T1000 (cell line): ENCODE measurements at places on chromosomes 4 and X.

DNA sequence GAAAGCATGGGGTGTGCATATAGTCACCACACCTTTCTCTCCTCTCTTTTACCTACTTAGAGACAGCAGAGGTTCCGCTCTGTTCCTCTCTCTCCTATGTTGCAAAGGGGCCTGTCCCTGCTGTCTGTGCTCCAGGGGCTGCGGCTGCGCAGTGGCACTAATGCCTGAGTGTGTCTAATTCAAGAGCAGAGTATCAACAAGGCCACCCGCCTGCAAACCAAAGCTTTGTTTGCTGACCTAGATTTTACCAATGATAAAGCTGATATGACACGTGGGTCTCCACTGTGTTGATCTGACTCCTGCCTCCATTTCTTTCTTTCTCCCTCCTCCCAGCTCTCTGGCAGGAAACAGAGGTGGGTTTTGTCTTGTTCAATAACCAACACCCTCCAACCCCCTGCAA is 74.9 kb downstream of the NSG1 start:
- no peak for DNase-seq

GRCh38 chrX:154486396-154487207 is at the start of gene UBL4A:
Gene UBL4A, minus strand, starts transcription at chrX:154486615. Its CDS starts 31 bp downstream, at chrX:154486584.
- DNase-seq, result no peak

- no peak for DNase-seq
These were observed 14.8 kb upstream of the SPON2 start for GRCh38 chr4:1187182-1187581.

- no peak for DNase-seq
These were observed 1.1 kb downstream of the SLC9B2 start for GRCh38 chr4:103075435-103075893.

DNA sequence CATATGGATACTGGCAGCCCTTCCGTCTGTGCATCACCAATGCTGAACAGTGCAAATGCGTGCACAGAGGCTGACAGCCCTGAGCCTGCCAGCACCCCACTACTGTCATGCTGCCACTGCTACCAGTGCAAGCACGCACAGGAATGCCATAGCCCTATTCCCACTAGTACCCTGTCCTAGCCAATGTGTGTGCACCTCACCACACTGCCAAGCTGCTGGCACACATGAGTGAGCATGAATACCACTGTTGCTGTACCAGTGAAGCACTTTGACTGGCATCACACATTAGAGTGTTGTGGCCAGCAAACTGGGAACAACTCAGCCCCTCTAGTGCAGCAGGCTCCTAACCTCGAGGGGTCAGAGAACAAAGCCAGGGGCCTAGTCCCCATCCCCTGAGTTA is 102.9 kb upstream of the PCDH10 start:
- no peak for DNase-seq

DNA sequence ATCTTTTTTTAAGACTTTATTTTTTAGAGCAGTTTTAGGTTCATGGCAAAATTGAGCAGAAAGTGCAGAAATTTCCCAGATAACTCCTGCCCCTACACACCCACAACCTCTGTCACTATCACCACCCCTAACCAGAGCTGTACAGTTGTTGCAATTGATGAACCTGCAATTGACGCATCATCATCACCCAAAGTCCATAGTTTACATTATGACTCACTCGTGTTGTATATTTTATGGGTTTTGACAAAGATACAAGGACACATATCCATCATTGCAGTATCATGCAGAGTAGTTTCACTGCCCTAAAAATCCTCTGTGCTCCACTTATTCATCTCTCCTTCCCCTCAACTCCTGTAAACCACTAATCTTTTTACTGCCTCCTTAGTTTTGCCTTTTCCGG is 34.5 kb upstream of the WAS start:
- no peak for DNase-seq

- DNase-seq, result no peak
These were observed 5.7 kb upstream of the IL13RA2 start for GRCh38 chrX:115023139-115023538.

- no peak for DNase-seq
These were observed 124.3 kb downstream of the HS6ST2 start for GRCh38 chrX:132834109-132834508.

- DNase-seq, result no peak
These were observed 87.6 kb upstream of the NDST4 start for GRCh38 chr4:115201042-115201330.

GRCh38 chrX:7143076-7143475 is 4.4 kb upstream of the STS start:
- no peak for DNase-seq

DNA sequence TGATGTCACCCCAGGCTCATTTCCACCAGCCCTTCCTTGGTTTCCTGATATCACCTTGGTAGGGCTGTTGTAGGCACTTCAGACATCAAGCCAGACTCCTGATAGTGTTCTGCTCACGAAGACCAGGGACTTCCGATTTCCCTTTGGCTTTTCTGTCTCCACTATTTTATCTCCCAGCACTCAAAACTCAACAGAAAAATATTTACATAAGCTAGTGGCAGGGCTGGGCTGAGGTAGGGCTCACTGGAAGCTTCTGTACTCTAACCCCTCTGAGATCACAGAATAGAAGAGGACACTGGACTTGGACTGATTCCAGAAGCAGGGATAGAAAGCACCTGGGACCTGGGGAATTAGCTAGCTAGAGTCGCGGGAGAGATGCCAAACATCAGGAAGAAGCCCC is 34.4 kb upstream of the EFNB1 start:
- DNase-seq, result no peak

- DNase-seq, result no peak
These were observed 14.4 kb upstream of the ASMTL start for GRCh38 chrX:1466971-1467561.

DNA sequence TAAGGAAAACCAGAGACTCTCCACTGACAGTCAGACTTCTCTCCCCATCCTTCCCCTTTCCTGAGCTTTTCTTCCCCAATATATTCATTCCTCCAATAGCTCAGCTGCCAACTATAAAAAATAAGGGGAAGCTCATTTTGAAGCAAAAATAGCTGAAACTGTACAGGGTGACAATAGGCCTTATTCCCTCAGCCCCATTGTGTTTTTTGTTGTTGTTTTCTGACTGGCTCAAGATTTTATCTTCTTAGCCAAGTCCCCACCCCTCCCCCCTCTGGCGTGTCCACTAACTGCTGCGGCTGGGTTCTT is 26.2 kb downstream of the PRPS1 start:
- no peak for DNase-seq

- no peak for DNase-seq
These were observed 406.8 kb downstream of the TMA16 start for GRCh38 chr4:163901319-163901718.

- DNase-seq, result no peak
These were observed 91.6 kb downstream of the DDIT4L start for GRCh38 chr4:100098681-100099080.

GRCh38 chrX:26445288-26445687 is 229.3 kb downstream of the MAGEB5 start:
- no peak for DNase-seq

- DNase-seq, result no peak
These were observed 289.7 kb downstream of the STK32B start for GRCh38 chr4:5340991-5341451.

DNA sequence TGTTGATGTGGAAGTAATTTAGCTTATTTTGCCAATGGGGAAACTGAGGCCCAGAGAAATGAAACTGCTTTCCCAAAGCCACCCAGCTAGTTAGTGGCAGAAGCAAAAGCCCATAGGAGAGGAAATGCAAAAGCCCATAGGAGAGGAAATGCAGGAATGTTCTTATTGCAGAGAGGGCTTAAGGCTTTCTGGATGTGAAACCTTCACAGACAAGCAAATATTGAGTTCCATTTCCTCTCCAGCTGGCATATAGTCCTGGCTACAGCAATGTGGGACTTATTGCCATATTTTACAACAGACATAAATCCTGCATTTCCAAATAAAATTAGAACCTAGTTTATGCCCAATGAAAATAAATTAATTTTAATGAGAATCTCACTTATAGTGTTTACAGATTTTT is 69.7 kb downstream of the TMEM154 start:
- DNase-seq, result no peak

- DNase-seq, result no peak
These were observed 172.0 kb downstream of the CFAP299 start for GRCh38 chr4:80507507-80507906.

DNA sequence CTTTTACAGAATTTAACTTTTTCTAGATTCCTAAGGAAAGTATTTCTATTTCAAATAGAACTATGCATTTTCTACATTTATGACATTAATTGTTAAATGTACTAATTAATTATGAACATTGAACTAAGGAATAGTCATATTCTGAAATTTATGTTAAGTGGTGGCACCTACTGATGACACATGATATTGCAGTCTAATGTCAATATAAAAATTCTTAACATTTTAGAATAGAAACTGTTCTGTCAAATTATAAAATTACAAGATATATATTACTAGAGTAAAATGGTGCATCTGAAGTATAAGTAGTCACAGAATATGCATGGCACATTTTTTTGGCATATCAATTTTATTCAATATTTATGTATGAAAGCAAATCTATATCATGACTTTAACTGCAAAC is 40.2 kb upstream of the NDNF start:
- no peak for DNase-seq

DNA sequence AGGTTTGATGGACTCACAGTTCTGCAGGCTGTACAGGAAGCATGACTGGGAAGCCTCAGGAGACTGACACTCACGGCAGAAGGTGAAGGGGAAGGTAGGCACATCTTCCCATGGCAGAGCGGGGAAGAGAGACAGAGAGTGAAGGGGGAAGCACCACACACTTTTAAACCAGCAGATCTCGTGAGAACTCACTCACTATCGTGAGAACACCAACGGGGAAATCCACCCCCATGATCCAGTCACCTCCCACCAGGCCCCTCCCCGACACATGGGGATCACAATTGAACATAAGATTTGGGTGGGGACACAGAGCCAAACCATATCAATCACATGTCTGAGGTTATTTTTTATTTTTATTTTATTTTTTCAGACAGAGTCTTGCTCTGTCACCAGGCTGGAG is 4.9 kb upstream of the NAT8L start:
- DNase-seq, result no peak

DNA sequence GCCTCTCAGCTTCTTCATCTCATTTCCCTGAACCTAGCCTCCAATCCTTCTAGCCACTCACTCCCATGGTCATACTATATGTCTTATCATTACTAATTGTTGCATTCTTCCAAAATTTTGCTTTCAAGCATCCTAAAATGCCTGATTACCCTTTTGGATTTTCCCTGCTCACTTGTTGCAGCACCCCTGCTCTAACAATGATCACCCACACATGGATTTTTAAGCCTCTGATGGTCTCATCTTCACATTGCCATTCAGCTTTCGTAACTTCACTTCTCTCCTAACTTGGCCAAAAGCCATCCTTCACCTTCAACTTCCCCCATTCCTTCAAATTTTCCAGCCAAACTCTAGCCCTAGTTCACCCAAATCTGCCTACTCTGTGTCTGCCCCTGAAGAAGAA is 33.8 kb upstream of the MGST2 start:
- no peak for DNase-seq

GRCh38 chr4:95255396-95256107 is 293.2 kb downstream of the UNC5C start:
- DNase-seq, result no peak

DNA sequence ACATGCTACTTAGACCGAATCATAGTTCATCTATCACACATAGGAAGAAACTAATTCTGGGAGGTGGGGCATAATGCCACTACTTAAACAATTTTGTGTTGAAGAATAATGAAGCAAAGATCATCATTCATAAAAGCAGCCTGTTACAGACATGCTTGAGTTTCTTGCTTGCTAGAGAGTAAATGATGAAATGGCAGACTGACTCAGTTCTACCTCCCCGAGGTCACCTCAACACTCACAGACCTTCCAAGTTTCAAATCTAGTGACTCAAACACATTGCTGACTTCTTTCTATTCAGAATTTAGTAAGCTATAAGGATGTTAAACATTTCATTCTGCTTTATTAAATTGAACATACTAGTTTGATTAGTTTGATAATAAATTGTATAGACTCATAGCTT is 636.5 kb upstream of the FRG1 start:
- DNase-seq, result no peak

DNA sequence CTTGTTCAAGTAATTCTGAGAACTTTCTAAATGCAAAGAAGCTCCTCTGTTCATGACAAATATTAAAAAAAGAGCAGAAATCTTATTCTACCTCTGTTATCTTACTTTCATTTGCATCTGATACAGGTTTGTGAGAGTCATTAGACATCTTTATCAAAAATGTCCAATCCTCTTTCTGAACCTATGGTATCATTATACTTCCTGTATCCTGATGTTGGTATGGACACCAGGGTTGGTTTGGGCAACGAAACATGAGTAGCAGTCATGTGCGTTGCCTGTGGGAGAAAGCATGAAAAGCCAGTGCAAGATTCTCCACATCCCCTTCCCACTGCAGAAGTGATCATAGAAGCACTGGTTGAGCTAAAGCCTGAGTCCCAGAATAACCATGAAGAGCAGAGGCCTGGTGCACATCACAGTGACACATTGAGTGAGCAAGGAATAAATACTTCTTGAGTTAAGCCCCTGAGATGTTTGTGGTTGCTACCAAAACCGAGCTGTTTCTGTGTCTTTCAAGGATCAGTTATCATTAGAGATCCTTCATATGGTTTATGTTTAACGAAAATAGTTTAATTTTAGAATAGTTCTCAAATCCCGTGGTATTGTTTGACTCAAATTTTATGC is 197.2 kb downstream of the BANK1 start:
- DNase-seq, result no peak

DNA sequence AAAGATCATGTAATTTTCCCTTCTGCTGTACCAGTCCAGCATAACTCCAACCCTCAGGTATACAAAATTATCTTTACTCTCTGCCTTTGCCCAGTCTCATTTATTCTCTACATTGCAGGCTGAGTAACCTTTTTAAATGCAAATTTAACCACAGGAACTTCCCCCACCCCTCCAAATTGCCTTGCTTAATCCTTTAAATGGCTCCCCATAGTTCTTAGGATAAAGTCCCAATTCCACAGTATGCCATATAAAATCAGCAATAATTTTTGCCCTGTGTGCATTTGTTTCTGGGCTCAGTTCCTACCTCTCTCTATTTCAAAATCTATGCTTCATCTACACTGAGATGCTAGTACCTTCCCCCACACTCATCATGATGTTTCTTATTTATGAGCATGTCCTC is 879.7 kb downstream of the RPA4 start:
- no peak for DNase-seq

- DNase-seq, result no peak
These were observed 3.5 kb upstream of the MAD2L1 start for GRCh38 chr4:120070196-120070595.

DNA sequence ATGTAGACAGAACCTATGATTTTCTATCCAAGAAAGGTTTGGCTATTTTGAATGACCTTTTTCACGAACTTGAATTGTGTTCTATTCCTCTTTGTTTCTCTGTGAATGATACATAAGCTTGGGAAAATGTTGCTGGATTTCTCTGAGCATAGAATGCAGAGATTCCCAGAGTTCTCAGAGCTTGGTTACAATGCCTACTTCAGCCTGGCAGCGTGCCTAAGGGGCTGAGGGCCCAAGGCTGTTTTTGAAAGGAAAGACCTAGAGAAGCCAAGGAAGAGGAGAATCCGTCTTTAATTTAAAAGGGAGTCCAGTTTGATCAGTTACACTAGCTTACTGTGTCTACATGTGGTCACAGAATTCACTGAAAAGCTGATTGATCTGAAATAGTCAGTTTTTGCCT is 55.3 kb upstream of the CXorf51B start:
- no peak for DNase-seq
